ENCODE measurements at places on chromosomes 12 and 14.

- peak; percentile 65 for DNase-seq
These were observed 14.5 kb downstream of the OAS2 start for GRCh38 chr12:112992541-112993398.

GRCh38 chr14:77989441-77989991 is 180.7 kb upstream of the NRXN3 start:
- DNase-seq = no peak

GRCh38 chr12:101021911-101022388 is 188.1 kb downstream of the SLC5A8 start:
- DNase-seq = peak; percentile 92

- peak; percentile 85 for DNase-seq
These were observed 4.7 kb upstream of the TUBA1C start for GRCh38 chr12:49260166-49260565.

GRCh38 chr14:99568567-99569560 is 35.1 kb downstream of the CCDC85C start:
- DNase-seq = no peak

GRCh38 chr12:115364921-115365320 is 680.9 kb upstream of the TBX3 start:
- no peak for DNase-seq

GRCh38 chr12:33825442-33825841 is 196.9 kb upstream of the ALG10 start:
- DNase-seq = no peak

DNA sequence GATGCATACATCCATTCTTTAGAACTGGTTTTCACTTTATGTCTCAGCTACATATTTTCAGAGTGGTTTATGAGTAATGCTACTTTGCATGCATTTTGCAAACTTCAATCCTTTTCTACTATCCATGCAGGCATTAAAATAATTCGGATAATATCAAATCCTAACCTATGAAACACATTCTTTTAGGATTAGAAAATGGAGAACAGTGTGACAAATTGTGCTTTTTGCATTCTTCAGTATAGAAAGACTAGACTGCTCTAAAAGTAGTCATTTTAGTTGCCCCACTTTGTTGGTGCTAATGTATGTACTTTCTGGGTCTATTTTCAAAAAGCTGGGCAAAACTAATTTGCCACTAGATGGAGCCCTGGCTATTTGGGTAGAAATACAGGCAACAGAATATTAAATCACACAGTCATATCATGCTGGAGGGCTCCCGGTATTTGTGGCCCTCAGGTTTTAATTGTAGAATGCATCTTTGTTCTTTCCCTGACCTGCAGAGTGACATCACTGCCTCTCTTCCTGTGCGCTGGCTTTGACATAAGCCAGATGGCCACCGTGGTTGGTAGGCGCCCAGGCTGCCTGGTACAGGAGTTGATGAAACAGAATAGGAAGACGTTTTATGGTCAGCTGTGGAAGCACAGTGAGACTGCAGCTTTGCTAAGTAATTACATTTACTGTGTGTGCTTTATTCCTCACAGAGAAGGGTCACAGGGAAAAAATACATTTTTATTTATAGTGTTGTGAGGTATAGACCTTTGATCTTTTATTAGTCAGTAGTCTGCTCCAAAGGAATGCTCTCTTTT is 28.1 kb downstream of the MSRB3 start:
- DNase-seq = peak; percentile 74

DNA sequence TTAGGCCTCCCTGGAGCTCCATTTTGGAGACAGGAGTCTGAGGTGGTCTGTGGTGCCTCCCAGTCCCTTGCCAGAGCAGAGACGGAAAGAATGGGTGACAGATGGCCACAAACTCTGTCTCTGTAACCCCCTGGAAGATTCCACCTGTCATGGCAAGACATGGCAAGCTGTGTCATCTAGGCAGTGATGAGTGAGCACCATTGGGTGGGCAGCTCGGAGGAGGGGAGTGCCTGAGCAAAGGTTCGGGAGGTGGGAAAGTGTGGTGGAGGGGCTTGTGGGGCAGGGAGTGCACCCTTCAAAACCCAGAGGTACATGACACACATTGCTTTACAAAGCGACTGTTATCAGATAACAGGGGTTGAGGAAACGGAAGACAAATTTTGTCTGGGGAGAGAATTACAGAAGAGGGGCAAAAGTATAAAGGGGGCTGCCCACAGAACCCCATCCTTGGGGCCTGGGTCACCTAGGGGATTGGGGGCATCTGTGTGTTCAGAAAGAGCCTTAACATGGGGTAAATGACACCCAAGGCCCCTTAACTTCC is 3.5 kb downstream of the RIN3 start:
- no peak for DNase-seq

DNA sequence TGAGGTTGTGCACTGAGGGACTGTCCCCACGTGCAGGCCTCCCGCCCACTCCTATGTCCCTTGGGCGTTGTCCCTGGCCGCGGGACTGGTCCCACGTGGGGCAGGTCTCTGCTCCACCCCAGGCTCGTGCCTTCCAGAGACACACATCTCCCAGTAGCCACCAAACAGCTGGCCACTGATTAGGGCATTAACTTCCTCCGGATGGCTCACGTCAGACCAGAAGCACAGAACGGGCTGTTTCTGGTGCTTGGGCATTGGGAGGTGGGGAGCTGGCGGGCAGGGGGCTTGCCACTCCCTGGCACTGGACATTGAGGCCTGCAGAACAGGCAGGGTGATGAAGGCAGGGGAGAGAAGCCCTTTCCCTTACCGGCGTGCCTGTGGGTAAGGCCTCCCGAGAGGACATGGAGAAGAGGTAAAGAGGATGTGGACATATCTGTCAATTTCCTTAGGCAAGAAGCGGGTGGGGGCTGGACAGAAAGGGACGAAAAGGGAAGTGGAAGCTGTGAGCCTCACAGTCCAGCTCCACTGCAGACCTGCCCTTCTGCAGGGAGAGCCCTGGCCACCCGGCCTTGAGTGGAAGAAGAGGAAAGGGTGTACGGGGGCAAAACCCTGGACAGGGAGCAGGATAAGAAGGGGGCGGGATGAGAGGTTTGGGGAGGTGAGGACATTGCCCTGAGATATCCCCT is 101.2 kb downstream of the NINJ2 start:
- no peak for DNase-seq

- DNase-seq = peak; percentile 21
These were observed at the start of gene ISM2 for GRCh38 chr14:77498120-77498979. ISM2 (minus strand) TSS chr14:77498816; CDS start chr14:77498793, 23 bp downstream.

DNA sequence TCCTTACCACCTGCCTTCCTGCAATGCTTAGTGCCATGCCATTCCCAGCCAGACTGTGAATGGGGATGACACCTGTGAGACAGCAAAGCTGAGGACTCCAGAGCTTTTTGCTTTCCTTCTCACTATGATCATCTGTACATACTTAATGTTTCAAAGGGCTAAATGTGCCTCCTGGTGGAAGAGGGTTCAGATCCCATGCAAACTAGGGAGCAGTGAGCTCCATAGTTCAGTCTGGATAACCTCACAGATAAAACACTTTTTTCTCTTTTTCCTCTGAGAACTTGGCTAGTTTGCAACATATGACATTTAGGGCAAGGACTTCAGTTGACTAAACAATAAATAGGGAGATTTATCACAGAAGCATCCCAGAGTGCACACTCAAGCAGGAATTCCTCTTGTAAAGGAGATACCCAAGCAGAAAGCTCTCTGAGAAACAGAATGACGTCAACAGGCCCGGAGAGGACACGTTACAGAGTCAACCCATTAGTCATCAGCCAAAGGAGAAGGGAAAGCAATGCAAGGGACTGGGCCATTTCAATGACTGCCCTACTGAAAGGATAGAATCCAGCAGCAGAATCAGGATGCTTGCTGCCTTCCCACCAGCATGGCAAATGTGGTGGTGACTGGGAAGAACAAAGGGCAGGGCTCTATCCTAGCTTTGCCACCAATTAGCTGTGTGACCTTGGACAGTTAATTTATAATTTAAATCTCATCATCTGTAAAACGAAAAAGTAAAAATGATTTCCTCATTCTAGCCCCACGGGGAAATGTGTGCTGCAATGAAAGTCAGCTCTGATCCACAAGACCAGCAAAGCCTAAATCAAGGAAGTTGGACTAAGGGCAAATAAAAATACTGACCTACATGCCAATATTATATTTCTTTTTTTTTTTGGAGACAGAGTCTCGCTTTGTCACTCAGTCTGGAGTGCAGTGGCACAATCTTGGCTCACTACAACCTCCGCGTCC is 80.8 kb upstream of the ACTN1 start:
- DNase-seq = peak; percentile 99

- DNase-seq = peak; percentile 78
These were observed 85.6 kb upstream of the DIO3 start for GRCh38 chr14:101475456-101476257.

All from fibroblast of mammary gland (primary cell).